Breast epithelium (tissue), 4 donors: ENCODE measurements at places on chromosomes 13 and 19. TPM values are rescaled to one million over a fixed set of nuclear protein-coding genes. Genes with fewer than 3 reads are reported as not detected.

DNA sequence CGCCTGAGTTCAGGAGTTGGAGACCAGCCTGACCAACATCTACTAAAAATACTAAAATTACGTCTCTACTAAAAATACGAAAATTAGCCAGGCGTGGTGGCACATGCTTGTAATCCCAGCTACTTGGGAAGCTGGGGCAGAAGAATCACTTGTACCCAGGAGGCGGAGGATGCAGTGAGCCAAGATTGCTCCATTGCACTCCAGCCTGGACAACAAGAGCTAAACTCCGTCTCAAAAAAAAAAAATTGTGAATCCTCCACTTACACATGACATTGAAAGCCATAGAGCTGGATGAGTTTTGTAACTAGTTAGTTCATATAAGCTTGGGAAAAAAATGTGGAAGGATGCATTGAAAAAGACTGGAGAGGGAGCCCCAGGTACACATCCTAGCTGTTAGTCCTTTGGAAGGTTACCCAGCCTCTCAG lies 452 bp upstream of the PSMD8 start:
- no peaks in the 10 kb centered on the region for H3K27me3 ChIP-seq
- peak overlapping the region; percentile 75 for H3K4me3 ChIP-seq
- H3K36me3 ChIP-seq, result no peaks in the 10 kb centered on the region
- peaks cover 12% of the 10 kb centered on the region for H3K4me1 ChIP-seq
- H3K27ac ChIP-seq, result peak overlapping the region; percentile 92
- no peak for DNase-seq

GRCh38 chr19:3590991-3591659 lies 5.8 kb downstream of the GIPC3 start:
- H3K27ac ChIP-seq, result no peak overlapping the region
- no peaks in the 10 kb centered on the region for H3K4me1 ChIP-seq
- no peak overlapping the region for H3K4me3 ChIP-seq
- no peak for DNase-seq

DNA sequence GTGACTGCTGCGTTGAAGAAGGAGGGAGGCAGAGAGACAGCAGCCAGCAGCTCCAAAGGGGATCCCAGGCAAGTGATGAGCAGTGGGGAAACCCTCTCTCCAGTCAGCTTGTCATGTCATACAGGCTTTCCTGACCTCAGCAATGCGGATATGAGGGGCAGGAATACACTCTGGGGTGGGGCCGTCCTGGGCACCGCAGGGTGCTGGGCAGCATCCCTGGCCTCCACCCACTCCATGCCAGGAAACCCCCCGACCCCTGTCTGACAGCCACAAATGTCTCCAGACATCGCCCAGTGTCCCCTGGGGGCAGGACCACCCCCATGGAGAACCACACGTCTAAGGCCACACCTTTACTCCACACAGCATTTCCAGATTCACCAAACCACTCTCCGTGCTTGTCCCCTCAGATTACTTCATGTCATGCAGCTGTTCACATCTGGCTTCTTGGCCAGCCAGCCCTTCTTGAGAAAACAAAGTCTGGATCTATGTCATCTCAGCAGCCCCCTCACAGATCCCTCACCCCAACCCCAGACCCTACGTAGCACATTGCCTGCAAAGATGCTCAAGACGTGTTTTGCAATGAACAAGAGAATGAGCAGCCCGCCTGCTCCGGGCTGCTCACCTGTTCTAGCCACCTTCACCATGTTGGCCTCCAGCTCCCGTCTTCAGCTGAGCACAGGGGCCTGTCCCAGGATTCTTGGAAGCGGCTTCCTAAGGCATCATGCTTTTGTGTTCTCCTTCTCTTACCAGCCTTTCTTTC lies 46.5 kb downstream of the RFX2 start:
- no peak overlapping the region for H3K27ac ChIP-seq
- H3K4me3 ChIP-seq, result no peak overlapping the region
- H3K36me3 ChIP-seq, result no peaks in the 10 kb centered on the region
- H3K4me1 ChIP-seq, result peaks cover 3% of the 10 kb centered on the region
- H3K27me3 ChIP-seq, result no peaks in the 10 kb centered on the region

GRCh38 chr13:23777575-23777870 lies 111.7 kb downstream of the MIPEP start:
- H3K27me3 ChIP-seq, result no peaks in the 10 kb centered on the region
- no peaks in the 10 kb centered on the region for H3K4me1 ChIP-seq
- DNase-seq, result no peak
- no peak overlapping the region for H3K27ac ChIP-seq

- peak; percentile 92 for DNase-seq
- H3K4me3 ChIP-seq, result peak overlapping the region; percentile 2
- H3K4me1 ChIP-seq, result peaks cover 39% of the 10 kb centered on the region
These were observed 43.5 kb upstream of the NPAS1 start for GRCh38 chr19:46975925-46976782.

GRCh38 chr19:45613926-45614725 lies 12.1 kb upstream of the GPR4 start:
- H3K27me3 ChIP-seq, result no peaks in the 10 kb centered on the region
- H3K4me1 ChIP-seq, result no peaks in the 10 kb centered on the region
- peak overlapping the region; percentile 17 for H3K27ac ChIP-seq
- H3K4me3 ChIP-seq, result no peak overlapping the region
- no peak for DNase-seq

The ATP4A gene
- total RNA-seq, result not detected

GRCh38 chr13:19862481-19863313 lies 752 bp downstream of the ZMYM5 start:
- peak overlapping the region; percentile 97 for H3K27ac ChIP-seq
- H3K4me1 ChIP-seq, result no peaks in the 10 kb centered on the region
- no peaks in the 10 kb centered on the region for H3K27me3 ChIP-seq
- DNase-seq, result no peak
- peak overlapping the region; percentile 75 for H3K4me3 ChIP-seq

GRCh38 chr19:45585158-45585577 lies 566 bp upstream of the OPA3 start:
- peak overlapping the region; percentile 73 for H3K4me3 ChIP-seq
- H3K36me3 ChIP-seq, result no peaks in the 10 kb centered on the region

GRCh38 chr13:40145139-40145538 lies 489.7 kb downstream of the COG6 start:
- H3K27me3 ChIP-seq, result no peaks in the 10 kb centered on the region
- no peak overlapping the region for H3K4me3 ChIP-seq
- no peaks in the 10 kb centered on the region for H3K4me1 ChIP-seq
- H3K36me3 ChIP-seq, result no peaks in the 10 kb centered on the region
- H3K27ac ChIP-seq, result no peak overlapping the region
- no peak for DNase-seq

DNA sequence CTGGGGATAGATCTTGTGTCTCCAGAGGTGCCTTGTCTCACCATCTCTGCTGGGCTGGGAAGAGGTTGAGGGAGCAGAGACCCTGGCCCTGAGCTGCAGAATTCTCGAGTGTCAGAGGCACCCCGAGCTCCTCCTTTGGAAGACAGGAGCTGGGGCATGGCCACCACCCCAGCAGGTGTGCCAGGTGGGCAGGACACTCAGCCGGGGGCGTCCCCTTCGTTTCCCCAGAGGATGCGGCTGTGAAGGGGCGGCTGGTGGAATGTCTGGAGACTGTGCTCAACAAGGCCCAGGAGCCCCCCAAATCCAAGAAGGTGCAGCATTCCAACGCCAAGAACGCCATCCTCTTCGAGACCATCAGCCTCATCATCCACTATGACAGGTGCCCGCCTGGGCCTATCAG lies 14.5 kb downstream of the FUZ start:
- no peaks in the 10 kb centered on the region for H3K4me1 ChIP-seq
- no peaks in the 10 kb centered on the region for H3K27me3 ChIP-seq
- H3K36me3 ChIP-seq, result peaks cover 13% of the 10 kb centered on the region
- DNase-seq, result no peak

DNA sequence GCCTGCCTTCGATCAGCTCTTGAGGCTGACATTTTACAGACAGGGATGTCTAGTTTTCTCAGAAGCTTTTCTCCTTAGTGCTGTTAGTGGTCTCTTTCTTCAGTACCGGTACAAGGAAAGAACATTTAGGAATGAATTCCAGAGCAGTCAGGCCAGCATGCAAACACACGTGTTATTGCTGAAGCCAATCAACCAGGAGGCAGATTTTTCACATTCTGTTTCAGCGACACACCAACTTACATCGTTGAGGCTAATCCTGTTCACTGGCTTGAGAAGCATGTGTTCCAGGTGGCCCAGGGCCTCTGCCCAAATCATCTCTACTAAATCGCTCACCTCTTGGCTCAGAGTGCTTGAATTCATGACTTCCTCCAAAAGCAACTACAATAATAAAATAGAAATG lies 19.2 kb downstream of the PARP4 start:
- no peak overlapping the region for H3K4me3 ChIP-seq
- H3K27ac ChIP-seq, result no peak overlapping the region
- no peak for DNase-seq
- H3K4me1 ChIP-seq, result no peaks in the 10 kb centered on the region
- H3K27me3 ChIP-seq, result no peaks in the 10 kb centered on the region

The TNFSF13B gene
- total RNA-seq, result 3.2 TPM

GRCh38 chr19:19823916-19824315 lies 2.4 kb upstream of the ZNF506 start:
- no peaks in the 10 kb centered on the region for H3K27me3 ChIP-seq
- H3K27ac ChIP-seq, result no peak overlapping the region
- no peak for DNase-seq
- H3K4me3 ChIP-seq, result no peak overlapping the region

The PNMA8B gene
- total RNA-seq, result 2.2 TPM

DNA sequence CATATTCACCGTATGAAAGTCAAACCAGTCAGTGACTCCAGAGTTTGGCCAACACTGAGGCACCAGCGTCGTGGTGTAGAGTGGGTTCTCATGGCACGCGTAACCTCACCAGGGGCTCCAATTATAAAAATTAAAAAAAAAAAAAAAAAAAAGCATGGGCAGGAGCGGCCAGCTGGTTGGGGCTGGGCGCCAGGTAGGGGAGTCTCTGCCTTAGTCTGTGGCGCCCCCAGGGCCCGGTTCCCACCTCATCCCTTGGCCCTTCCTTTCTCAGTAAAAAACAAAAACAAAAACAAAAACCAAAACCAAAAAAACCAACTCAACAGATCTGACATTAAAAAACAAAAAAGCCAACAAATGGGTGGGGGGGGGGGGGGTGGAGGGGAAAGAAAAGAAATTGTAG lies 4.6 kb upstream of the EPHX3 start:
- H3K27ac ChIP-seq, result no peak overlapping the region
- H3K36me3 ChIP-seq, result peaks cover 16% of the 10 kb centered on the region

- no peaks in the 10 kb centered on the region for H3K36me3 ChIP-seq
- H3K4me3 ChIP-seq, result no peak overlapping the region
- DNase-seq, result peak; percentile 48
These were observed 67.7 kb upstream of the STARD13 start for GRCh38 chr13:33353210-33353609.

DNA sequence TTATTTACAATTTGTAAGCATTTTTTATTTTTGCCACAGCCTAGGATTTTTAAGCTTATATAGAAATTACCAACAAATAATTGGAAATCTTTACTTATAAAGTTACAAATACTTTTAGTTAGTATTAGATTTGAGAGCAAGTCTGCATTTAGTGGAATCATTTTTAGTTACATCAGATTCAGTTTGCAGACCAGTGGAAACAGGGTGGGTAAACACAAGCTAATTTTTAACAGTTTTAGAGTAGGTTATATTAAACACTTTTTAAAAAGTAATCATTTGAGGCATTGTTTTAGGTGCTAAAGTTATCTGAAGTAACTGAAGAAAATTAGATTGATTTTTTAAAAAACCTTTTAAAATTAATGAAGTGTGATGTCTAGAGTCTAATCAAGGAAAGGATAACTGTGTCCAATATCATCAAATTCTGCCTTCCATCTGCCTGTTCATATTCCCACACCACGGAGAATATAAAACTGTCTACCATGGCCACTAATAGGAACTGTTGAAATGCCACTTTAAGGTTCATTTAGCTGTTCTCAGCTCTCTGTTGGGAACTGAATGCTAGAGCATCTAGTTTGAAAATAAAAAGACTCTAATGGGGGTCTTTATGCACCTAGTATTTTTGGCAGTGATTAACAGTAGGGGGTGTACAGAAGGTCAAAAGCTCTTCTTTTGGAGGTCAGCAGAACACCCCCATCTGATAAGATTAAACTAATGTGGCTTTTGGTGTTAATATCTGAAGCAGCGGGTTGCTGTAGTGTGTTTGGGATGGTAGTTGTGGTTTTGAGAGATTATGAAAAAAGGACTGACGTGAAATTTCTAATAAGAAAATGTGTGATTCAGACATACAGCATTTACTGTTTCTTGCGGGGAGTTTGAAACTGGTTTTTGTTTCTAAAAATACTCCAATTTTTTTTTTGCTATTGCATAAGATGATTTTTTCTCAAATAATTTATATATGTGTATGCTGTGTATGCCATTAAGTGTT lies 66.5 kb downstream of the NDFIP2 start:
- no peaks in the 10 kb centered on the region for H3K27me3 ChIP-seq
- no peak overlapping the region for H3K4me3 ChIP-seq
- no peaks in the 10 kb centered on the region for H3K4me1 ChIP-seq
- no peak overlapping the region for H3K27ac ChIP-seq
- DNase-seq, result no peak

DNA sequence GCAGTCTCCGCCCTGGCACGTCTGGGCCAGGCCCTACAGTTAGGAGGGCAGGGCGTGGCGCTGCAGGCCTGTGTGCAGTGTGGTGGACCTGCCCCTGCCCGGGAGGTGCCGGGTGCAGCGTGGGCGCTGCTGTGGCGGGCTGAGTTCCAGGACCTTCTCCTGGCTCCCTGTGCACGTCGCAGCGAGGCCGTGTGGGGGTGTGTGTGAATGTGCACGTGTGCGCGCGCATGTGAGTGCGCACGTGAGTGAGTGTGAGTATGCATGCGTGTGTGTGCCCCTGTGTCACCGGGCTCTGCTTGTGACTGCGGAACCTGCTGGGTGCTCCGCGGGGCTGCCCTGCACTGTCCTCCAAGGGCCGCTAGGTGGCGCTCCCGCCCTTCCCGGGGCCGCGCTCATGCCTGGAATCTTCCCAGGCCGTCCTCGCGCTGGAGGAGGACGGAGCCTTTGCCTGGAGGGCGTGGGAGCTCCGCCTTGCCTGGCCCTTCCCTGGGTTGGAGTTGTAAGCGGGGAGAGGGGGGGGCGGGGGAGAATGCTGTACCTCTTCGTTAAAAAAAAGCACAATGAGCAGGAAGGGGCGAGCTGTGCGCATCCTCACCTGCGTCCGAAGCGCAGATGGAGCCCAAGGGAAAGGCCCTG lies 79.3 kb downstream of the KDM4B start:
- H3K27me3 ChIP-seq, result no peaks in the 10 kb centered on the region
- peak; percentile 76 for DNase-seq
- H3K36me3 ChIP-seq, result no peaks in the 10 kb centered on the region
- H3K4me3 ChIP-seq, result peak overlapping the region; percentile 12
